ENCODE measurements at places on chromosomes 7 and 10.

- no peak for DNase-seq
Observed at GRCh38 chr10:132848951-132849545, 63.1 kb upstream of the NKX6-2 start.

GRCh38 chr7:47292832-47293309 lies 289.0 kb downstream of the TNS3 start:
- no peak for DNase-seq

DNA sequence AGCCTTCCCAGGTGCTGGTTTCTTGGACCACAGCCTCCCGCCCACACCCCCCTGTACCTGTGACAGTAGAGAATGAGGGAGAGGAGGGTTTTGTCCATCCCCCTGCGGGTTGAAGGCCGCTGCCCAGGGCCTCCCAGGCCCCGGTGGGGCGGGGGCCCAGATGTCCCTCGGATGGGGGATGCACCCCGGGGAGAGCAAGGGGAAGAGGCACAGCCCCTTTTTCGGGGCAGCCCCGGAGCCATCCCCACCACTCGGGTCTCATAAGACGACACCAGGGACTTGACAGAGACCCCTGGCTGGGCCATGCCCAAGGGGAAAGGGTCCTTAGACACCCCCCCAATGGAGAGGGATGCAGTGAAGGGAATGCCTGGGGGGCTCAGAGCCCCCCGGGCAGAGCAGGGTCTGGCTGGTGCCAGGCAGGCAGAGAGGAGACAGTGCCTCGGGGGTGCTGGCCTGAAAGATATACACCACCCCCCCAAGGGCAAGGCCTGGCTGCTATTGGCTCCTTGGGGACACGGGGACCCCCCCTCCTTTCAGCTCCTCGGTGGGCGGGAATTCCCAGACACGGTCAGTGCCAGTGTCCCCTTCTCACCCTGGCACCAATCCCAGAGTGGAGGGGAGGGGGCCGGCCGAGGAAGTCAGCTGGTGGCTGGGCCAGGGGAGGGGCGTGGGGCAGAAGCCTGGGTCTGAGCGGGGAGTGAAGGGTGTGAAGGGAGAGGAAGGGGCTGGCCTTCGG lies 3.7 kb upstream of the SPACDR start:
- DNase-seq, result peak; percentile 95

DNA sequence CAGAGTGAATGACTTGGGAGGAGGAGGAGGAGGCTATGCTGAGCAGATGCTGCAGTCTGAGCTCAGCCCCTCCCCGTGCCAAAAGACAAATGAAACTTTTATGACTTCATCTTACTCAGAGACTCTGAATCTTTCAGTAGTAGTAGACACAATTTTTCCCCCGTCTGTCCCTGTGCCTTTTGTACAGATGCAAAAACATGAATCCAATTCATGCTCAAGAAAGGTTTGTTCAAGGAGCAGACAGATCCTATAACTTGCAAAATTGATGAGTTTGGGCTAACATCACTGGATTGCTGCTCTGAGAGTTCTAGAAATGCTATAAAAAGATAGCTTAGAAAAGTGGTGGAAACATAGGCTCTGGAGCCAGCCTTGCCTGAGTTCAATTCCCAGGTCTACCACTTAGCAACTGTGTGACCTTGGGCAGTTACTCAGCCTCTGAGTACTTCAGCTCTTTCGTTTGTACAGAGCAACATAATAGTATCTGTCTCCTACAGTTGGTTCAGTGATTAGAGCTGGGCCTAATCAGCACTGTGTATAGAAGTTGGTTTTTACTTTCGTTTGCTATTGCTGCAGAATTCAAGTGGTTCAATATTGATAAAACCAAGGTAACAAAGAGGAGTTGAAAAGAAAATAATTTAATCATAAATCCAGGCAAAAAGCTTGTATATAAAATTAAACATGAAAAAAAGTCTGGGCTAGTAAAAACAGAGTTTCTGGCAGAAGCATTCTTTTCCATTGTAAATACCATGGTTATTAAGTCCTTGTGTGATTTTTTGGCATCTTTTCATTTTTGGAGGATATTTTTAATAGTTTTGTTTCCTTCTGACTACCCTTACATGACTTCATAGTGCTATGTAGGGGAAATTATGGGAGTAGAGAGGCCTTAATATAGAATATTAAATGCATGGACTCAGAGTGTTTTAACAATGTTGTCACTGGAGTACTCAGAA lies 174.2 kb upstream of the ZNF32 start:
- no peak for DNase-seq

DNA sequence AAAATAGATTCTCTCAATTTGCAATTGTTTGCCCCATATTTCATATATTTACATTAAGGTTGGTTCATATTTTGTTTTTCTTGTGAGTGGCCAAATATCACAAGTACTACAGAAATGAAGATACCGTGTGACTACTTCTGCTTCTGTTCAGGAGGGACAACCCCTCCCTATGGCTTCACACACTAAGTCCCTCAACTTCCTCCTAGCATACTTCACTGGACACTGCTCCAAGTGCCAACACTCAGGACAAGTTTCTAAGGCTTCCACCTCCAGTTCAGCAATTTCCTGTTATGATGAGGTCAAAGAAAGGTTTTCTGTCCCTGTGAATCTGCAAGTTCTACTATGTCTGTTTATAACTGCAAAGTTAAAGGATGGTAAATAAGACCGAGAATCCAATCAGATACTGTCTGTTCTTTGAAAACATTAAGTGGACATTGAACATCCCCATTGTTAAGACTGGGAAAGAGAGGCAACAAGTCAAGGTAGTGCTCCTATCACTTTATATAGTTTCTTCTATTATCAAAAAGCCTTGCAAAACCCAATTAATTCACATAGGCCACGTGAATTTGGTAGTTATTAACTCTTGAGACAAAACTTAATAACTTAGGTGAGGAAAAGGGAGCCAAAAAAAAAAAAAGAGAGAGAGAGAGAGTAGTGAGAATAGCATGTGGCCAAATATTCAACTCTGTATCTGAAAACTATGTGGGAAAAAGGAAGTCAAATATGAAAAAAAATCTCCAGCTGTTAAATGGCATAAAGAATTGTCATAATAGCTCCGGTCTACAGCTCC lies 81.3 kb upstream of the DKK1 start:
- no peak for DNase-seq

Data from hippocampal formation (tissue), 2 donors.